ENCODE measurements at places on chromosomes 2 and 18.

DNA sequence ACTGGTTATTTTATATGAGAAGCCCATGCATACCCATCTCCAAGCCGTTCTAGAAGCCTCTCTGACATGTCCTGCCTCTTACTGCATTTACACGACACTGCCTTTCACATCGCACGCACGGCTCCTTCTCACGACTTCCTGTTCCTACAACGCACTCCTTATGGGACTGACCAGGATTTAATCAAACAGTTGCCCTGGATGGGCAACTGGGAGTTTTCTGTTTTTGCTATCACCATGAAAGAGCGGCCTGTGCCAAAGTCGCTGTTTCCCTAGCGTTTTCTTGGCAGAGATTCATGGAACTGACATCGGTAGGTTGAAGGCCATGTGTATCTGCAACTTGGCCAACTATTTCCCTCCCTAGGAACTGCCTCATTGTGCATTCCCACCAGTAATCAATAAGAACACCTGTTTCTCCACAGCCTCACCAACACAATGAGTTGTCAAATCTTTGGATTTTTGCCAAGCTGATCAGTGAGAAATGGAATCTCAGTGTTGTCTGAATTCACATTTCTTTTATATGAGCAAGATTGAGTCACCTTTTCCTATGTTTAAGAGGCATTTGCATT, 97.2 kb upstream of the OTOS start:
- no peak for DNase-seq
- no peaks in the 10 kb centered on the region for H3K27me3 ChIP-seq
- H3K4me3 ChIP-seq = no peak overlapping the region
- no peaks in the 10 kb centered on the region for H3K36me3 ChIP-seq

- peaks cover 8% of the 10 kb centered on the region for H3K36me3 ChIP-seq
- no peak for DNase-seq
- H3K27me3 ChIP-seq = no peaks in the 10 kb centered on the region
- H3K4me3 ChIP-seq = no peak overlapping the region
Measured at GRCh38 chr18:13627639-13628038, 98.7 kb downstream of the FAM210A start.

- H3K4me1 ChIP-seq = no peaks in the 10 kb centered on the region
- DNase-seq = no peak
- H3K27me3 ChIP-seq = no peaks in the 10 kb centered on the region
- no peak overlapping the region for H3K4me3 ChIP-seq
- no peaks in the 10 kb centered on the region for H3K36me3 ChIP-seq
Measured at GRCh38 chr18:65435534-65435933, 315.3 kb upstream of the CDH7 start.

DNA sequence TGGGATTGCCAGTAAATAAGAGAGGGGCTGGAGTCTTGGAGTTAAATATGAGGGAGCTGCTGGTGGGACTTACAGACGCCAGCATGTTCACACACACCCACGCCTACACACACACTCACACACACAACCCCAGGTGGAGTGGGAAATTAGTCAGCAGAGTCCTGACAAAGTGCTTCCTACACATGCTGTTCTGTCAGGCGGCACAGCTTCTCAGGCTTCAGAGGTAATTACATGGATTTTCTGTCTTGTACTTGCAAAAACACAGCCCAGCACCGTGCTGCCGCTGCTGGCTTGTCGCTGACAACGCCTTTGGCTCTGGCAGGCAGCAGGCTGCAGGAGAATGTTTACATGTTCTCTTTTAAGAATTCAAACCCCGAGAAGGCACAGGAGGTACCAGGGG, 1186.3 kb upstream of the CELF4 start:
- no peak overlapping the region for H3K27ac ChIP-seq
- no peak for DNase-seq
- no peaks in the 10 kb centered on the region for H3K27me3 ChIP-seq
- no peak overlapping the region for H3K4me3 ChIP-seq
